ENCODE measurements at places on chromosomes 1 and 21.

GRCh38 chr1:196295766-196296165 is 312.5 kb downstream of the KCNT2 start:
- no peak for DNase-seq

DNA sequence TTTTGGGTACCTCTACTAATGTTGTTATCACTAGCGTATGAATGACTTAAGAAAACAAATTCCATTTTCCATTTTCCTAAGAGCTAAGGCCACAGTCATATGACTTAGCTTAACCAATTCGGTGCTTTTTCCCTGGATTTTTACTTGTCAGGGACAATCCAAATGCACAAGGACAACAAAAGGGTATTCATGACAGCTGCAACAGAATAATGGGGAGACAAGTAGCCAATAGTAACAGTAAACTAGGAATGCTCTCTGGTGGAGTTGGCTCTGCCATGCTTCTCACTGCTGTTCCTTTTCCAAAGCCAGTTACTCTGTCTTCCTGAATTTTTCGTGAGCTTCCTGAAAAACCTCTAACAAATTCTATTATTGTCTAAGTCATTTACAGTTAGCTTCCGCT is 52.9 kb downstream of the LRRIQ3 start:
- DNase-seq: no peak

- no peak for DNase-seq
Observed at GRCh38 chr1:68551459-68551858, 54.6 kb upstream of the DEPDC1 start.

DNA sequence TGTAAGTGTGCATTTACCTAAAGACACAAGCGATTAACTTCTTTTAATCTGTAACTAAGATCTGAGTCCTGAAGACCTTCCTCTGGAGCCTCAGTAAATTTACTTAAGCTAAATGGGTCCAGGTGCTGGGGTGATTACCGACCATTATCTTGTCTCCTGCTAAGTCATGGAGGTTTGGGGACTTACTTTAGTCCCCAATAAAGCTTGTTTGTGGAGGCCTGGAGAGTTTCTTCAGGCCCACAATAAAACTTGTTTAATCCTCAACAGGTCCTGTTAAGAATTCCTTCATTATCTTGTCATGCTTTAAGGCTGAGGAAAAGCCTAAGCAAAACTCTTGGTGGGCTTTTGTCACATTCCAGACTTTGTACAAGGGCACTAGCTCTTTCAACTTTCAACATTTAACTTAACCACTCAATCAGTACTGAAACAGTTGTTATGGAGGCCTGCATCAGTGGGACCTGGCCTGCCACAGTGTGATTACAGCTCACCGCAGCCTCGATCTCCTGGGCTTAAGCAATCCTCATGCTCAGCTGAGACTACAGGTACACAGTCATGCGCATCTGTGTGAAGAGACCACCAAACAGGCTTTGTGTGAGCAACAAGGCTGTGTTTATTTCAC is 84.0 kb downstream of the FMO4 start:
- DNase-seq: no peak

DNA sequence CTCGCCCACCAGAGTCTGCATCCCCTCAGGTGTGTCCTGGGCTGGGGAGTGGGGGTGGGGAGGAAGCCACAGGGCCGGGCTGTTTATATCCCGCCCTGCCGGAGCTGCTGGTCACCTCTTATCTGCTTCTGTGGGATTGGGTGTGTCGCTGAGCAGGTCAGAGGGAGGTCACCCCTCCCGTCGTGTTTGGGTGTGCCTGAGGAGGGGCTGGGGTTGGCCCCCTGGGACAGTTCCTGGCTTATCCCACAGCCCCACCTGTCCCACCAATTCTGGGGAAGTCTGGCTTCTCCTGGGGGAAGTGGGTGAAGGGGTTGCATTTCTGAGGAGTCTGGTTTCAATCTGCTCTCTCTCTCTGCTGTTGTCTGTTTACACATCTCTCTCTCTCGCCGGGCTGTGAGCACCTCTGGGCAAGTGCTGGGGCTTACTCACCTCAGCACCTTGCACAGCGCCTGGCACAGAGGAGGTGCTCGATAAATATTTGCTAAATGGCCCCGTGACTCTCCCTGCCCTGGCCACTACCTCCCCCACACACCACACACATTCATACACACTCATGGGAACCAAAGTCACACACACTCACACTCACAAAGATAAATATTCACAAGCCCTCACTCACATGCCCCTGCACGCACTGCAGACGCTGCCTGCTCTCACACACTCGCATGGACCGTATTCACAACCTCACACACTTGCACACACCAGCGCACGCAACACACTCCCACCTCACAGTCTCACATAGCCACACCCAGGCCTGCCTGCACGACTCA is 8.3 kb downstream of the ELF3 start:
- DNase-seq: no peak

GRCh38 chr1:154454386-154455120 is 47.5 kb upstream of the TDRD10 start:
- DNase-seq: no peak

- DNase-seq: no peak
Observed at GRCh38 chr1:204259782-204260181, 46.0 kb upstream of the GOLT1A start.

- no peak for DNase-seq
Observed at GRCh38 chr1:215544566-215544965, 22.5 kb upstream of the KCTD3 start.

DNA sequence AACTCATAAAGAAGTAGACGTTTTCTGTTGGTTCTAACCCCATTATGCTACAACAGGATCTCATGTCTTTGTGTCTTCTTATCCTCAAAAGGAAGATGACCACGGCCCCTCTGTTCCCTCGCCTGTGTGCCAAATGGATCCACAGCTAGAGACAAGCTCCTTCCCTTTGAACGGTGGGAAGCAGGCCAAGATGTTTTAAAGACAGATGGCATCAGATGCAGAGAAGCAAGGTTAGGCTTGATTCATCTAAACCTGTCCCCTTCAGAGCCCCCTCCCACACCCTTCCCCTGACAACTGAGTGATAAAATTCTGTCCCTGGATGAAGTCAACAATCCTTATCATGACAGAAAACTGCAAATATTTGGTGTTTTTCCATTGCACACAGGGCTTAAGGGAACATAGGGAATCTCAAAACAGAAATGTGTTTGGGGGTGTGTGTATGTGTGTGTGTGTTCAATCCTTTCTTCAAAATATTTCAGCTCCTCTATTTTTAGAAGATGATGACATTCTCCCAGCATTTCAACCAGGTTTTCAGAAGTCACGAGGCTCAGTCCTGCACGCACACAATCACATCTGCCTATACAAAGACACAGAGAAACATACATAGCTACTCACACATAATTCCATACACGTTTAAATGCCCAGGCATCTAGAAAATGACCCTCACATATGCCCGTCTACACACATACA is 27.8 kb upstream of the FMOD start:
- DNase-seq: no peak

GRCh38 chr1:204432708-204433107 is 21.1 kb upstream of the PPP1R15B start:
- no peak for DNase-seq

DNA sequence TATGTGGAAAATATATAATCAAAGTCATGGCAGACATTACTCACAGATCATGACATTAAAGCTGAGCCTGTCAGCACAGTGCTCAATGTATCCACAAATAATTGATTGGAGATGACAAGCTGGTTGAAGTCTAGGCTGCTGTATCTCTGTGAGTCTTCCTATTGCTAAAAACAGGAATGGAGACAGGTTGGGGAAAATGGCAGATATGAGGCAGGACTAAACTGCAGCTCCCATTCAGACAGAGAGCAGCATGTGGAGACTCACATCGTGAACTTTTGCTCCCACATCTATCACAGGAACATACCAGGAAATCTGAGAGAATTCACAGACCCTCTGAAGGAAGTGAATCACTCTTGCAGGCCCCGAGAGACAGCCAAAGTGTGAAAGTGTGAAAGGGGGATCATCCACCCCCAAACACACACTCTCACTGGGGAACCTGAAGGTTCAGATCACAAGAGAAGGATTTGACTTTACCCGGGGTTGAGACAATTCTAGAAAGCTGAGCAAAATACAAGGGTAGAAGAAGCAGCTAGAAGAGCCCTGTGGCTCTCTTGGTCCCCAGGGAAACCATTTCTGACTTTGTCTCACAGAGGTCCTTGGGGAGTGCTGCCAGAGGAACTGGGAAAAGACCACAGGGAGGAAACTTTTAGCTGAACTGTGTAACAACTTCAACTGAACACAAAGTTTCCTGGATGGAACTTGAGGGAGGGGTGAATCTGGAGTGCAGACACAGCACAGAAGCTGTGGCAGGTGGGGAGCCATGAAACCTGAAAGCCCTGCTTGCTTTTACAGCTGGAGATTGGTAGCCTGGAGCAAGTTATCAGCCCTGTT is 173.4 kb downstream of the S1PR1 start:
- DNase-seq: no peak

- no peak for DNase-seq
Observed at GRCh38 chr21:41923631-41924367, 30.0 kb downstream of the C2CD2 start.

- no peak for DNase-seq
Observed at GRCh38 chr1:170863621-170864020, 71.7 kb upstream of the MROH9 start.

DNA sequence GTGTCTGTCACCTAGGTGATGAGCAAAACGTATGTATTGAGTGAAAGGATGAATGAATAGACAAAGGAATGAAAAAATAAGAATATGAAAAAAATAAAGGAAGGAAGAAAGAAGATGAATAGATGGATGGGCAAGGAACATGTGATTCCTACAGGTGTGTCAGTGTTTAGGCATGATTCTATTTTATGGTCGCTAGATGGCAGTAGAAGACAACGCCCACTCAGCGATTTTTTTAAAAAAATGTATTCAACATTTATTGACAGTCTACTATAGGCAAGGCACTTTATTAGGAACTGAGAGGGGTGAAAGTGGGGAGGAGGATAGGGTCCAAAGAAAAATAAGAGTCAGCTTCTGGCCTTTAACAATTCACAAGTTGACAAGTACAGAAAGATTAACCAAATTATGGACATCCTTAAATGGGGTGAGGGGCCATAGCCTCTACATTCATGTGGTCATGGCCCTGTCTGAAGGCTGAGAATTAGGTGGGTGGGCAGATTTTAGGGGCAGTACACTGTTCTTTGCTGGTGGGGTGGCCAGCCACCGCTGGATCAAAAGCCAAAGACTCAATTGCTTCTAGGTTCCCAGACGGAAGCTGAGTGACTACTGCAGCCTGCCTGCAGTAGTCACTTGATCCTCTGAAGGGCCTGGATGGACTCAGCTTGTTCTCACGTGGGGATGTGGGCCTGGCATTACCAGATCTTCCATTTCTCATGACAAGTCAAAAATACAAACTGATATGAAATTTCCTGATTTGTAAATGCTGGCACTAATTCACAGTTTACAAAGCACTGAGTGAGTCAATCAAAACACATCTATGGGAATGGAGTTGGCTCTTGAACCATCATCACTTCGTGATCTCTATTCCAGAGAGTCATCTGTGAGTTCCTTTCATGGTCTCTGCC is 83.9 kb downstream of the FASLG start:
- DNase-seq: no peak

DNA sequence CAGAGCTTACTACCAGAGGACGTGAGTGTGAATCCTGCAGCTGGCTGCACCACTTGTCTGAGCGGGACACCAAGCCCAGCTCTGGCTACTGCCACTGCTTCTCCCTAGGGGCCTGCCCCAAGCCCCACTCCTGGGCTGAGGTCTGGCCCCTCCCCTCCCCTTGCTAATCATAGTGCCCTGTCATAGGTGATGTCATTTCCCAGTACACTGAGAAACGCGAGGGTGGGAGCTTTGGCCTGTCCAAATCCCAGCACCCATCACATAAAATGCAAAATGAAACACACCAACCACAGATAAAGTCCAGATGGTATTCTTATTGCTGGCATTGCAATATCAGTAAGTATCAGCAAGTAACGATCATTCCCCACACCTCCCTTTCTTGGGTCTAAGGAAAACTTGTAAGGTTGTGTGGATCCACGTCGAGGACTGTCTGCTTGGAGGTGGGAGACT is 77.7 kb downstream of the TOMM20 start:
- DNase-seq: no peak

- peak; percentile 51 for DNase-seq
Observed at GRCh38 chr1:177281901-177282300, 111.1 kb downstream of the BRINP2 start.

GRCh38 chr1:159429074-159429861 is 2.7 kb upstream of the OR10J4 start:
- no peak for DNase-seq

DNA sequence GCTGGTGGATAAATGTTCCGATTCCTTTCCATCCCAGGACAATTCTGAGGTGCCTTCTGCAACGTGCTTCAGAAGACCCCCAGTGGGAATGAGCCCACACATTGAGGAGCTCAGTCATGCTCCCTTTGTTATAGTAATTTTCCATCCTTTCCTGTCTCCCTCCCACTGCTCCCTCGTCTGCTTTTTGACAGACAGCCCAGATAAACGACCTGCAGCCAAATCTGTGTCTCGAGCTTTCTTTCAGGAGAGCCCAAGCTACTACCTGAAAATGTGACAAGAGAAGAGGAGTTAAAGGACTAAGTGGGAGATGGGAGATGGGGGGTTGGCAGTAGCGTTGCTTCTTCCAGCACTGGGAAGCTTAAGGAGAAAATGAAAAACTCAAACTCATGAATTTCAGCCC is 65.9 kb upstream of the LRRN2 start:
- no peak for DNase-seq

DNA sequence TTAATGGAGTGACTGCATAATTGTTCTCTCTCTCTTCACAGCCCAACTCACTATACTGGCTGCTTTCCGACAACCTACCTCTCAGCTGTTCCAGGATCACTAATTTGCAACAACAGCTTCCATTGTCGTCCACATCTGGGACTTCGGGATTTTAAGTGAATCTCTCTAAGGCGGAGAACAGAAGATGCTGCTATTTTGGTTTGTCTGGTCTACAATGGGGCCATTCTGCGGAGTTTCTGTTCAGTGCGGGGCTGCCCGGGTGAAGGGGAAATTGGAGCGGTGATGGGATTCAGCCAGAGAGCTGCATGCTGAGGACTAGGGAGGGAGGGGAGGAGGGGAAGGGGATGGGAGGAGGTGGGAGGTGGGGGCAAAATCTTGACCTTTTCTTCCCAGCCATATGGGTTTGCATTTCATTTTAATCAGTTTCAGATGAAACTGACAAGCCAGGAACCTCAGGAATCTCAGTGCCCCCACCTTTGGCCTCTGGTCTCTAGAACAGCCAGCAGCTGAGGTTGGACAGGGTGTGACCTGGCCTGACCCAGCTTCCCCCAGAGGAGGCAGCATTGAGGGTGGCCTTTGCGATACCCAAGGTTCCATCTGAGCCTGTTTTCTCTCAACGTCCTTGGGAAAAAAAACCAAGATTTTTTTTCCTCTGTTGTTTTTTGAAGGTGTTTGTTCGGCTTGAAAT is 6.9 kb upstream of the SRP9 start:
- no peak for DNase-seq

GRCh38 chr1:54931275-54931840 is 44.4 kb upstream of the DHCR24 start:
- no peak for DNase-seq

- DNase-seq: no peak
Observed at GRCh38 chr21:14480411-14481031, 65.6 kb downstream of the SAMSN1 start.
